SK-N-DZ (cell line): ENCODE measurements at places on chromosomes 2 and 18.

DNA sequence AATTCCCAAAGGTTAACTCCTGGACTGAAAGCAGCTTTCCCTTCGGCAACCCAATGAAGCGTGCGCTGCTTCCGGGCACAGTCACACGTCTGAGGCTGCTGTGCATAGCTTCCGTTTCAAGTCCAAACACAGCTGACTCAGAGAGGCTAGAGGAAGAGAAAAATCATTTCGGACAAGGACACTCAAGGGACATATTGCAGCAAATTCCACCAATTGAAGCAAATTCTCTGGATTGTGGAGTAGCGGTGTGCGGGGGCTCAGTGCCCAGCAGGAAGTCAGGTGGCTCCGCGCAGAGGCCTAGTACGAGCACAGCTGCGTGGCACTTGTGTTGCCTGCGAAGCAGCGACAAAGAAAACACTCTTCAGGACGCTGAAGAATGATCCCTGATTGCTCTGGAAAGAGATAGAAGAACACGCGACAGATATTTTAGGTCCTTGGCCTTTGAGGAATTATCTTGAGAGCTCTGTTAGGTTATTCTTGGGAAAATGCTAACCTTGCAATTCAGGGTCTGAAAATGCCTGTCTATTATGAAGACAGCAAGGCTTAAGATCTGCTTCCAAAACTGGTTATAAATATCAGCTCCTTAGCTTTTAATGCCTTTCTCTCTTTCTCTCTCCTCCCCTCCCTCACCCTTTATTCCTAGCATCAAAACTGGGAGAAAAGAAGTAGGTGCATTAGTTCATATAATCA lies 352.6 kb upstream of the DLGAP1 start:
- no peak for DNase-seq

DNA sequence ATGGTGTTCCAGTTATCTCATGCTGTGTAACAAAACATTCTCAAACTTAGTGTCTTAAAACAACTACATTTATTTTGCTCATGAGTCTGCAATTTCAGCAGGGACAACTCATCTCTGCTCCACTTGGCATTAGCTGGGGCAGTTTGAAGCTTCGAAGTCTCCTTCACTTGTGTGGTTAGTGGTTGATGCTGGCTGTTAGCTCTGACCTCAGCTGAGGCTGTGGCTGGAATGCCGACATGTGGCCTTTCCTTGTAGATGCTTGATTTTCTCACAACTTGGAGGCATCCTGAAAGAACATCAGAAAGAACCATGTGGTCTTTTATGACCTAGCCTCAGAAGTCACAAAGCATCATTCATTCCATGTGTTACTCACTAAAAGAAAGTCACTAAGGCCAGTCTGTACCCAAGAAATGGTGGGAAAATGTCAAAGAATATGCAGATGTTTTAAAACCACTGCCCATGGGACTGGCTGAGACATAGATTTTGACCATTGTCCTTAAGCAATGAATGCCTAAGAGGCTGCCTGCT lies 3.8 kb upstream of the TMSB10 start:
- DNase-seq = no peak

DNA sequence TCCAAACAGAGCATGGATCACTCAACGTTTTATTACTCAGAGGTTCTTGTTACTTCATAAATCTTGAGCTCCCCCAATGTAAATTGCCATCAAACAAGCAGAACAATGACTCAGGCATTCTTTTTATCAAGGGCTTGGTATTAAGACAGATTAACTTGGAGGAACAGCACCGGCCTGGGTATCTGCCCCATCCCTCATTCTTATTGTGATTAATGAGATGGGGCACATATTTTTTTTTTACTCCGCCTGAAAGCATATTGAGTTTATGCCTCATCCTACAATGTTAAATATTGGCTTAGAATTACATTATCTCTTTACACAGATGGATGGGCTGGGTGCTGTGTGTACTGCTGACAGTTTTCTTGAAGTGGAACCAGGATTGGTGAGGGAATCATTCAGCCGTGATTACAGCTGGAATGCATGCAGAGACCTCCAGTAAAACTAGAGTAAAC lies 387.3 kb downstream of the CLIP4 start:
- no peak for DNase-seq

GRCh38 chr2:218329826-218330593 lies 26.6 kb upstream of the CATIP start:
- no peak for DNase-seq

- peak; percentile 27 for DNase-seq
Measured at GRCh38 chr18:62987055-62987830, 271.9 kb downstream of the PHLPP1 start.

DNA sequence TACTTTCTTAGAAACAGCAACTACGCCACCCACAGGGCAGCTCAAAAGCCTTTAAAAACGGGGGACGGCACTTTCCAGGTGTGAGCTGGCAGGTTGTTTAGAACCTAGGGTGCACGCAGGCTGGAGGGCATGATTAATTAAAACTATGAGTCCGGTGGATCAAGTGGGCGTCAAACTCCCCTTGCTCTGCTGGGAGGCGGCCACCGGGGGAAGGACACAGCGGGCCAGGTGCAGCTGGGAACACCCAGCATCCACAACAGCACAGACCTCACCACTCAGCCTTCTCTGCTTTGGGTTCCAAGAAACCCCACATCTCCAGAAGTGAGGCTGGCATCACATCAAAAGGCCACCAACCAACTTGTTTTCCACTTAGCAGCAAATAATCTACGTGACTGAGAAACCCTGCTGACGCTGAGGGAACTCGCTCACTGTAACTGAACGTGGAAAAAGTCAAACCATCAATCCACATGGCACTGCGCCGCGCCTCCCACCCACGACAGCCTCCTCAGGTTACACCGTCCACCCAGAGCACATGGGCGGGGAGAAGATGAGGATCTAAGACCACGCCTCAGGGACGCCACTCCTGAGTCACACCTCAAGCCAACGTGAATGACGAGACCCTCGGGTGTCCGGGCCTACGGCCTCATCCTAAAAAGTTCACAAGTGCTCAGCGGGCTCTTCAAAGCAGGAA lies 118.2 kb downstream of the ZNF516 start:
- no peak for DNase-seq

GRCh38 chr2:9210030-9210429 lies 3.4 kb downstream of the ASAP2 start:
- no peak for DNase-seq

DNA sequence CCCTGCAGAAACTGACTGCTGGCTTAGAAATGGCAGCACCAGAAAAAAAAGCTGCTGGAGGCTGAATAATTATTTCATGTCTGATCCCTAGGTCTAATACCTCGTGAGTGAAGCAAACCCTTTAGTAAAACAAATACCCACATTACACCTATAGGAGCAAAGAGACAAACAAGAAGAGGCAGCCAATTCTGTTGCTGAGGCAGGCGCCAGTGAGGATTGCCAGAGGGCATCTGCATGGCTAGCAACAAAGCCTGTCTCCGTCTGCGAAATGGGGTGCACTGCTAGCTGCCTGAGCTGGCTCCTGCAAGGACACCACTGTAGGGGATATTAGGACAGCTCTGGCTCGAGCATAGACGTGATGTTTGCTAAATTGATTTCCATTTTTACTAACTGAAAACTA lies 509.7 kb downstream of the TDRD15 start:
- no peak for DNase-seq

DNA sequence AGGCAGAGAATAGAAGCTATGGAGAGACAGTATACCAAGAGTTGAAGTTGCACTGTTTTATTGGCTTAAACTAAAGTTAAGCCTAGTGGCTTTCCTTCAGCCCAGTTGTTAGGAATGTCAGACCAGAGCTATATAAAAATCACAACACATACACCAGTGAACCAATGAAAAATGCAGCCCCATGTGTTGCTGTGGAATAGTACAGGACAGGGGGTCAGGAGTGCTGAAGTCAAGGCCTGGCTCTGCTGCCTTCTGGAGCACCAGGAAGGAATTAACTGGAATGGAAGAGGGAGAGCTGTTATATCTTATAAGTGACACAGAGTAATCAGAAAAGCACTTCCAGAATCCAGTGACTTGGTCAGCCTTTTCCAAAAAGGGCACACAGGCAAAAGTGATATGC lies 58.9 kb downstream of the OSR1 start:
- DNase-seq = no peak

- no peak for DNase-seq
Measured at GRCh38 chr2:224753743-224754540, 37.8 kb upstream of the CCDC195 start.

GRCh38 chr2:230540332-230540731 lies 124.3 kb downstream of the SP100 start:
- DNase-seq = no peak
